ENCODE measurements at places on chromosomes 5 and 9. TPM values are rescaled to one million over a fixed set of nuclear protein-coding genes. Genes with fewer than 3 reads are reported as not detected.

- peak; percentile 56 for DNase-seq
Measured at GRCh38 chr5:75052192-75053053, at the start of gene GCNT4. Gene GCNT4 (minus strand): TSS chr5:75052558. CDS start chr5:75030037, 22,521 bp downstream.

The QRFP gene
- total RNA-seq, result not detected

The ADRB2 gene
- total RNA-seq, result 5.1 TPM

The SNCAIP gene
- not detected for total RNA-seq

Data from myocyte (in vitro differentiated cells).